ENCODE measurements at places on chromosomes 11 and 22.

- no peaks in the 10 kb centered on the region for H3K27me3 ChIP-seq
- peak overlapping the region; percentile 63 for H3K27ac ChIP-seq
- H3K36me3 ChIP-seq: no peaks in the 10 kb centered on the region
- DNase-seq: no peak
- H3K4me3 ChIP-seq: peak overlapping the region; percentile 40
Observed at GRCh38 chr11:118620529-118621070, 13.2 kb downstream of the PHLDB1 start.

DNA sequence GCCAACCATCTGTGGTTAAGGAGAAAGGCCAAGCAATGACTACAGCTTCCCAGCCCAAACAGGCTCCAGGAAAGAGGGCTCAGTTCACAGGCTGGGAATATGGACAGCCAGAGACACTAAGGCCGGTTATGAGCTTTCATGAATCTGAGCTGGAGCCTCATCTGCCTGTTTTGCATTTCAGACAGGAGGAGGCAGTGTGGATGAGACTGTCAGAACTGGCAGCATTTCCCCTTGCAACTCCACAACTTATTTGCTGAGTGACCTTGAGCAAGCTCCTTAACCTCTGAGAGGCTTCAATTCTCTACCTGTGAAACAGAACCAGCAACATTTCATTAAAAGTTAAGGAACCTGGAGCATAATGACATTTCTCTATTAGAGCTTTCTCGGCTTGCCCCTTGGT is 264.0 kb downstream of the ETS1 start:
- H3K4me1 ChIP-seq: no peaks in the 10 kb centered on the region
- H3K27me3 ChIP-seq: no peaks in the 10 kb centered on the region
- DNase-seq: no peak

- no peaks in the 10 kb centered on the region for H3K36me3 ChIP-seq
- no peak overlapping the region for H3K27ac ChIP-seq
- no peak overlapping the region for H3K4me3 ChIP-seq
- H3K4me1 ChIP-seq: peaks cover 5% of the 10 kb centered on the region
- H3K27me3 ChIP-seq: no peaks in the 10 kb centered on the region
Observed at GRCh38 chr11:12195768-12196167, 85.4 kb downstream of the MICAL2 start.

- no peak overlapping the region for H3K4me3 ChIP-seq
- H3K27me3 ChIP-seq: no peaks in the 10 kb centered on the region
- no peak for DNase-seq
- H3K36me3 ChIP-seq: no peaks in the 10 kb centered on the region
- H3K4me1 ChIP-seq: no peaks in the 10 kb centered on the region
- no peak overlapping the region for H3K27ac ChIP-seq
Observed at GRCh38 chr11:88398372-88398771, 60.8 kb upstream of the CTSC start.
